ENCODE measurements at places on chromosomes 7 and 10.

- DNase-seq: no peak
These were observed 245.5 kb upstream of the GRB10 start for GRCh38 chr7:51027935-51028830.

DNA sequence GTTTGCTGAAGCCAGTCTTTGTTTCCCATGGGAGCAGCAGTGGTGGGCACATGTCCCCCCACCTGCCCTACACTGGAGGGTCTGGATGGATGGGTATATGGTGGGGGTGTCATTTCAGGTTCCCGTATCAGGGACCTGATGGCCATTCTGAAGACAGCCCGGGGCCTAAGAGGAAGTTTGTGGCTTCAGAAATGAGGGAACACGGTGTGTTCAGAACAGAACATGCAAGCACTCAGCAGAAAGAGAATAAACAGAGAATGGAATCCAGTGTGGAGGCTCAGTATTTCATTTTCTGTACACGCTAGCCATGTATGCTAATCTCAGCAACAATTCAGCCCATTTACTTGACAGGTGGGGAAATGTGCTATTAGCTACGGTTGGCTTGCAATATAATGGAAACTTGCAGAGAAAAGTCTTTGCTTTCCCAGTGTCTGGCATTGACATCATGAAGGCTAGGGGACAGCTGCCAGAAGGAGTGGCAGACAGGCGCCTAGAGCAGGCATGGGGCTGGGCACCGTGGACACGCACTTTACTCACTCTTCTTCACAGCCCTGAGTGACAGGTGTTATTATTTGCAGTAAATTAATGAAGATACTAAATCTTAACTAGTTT is 98.6 kb downstream of the ELMO1 start:
- no peak for DNase-seq

GRCh38 chr10:99927721-99928280 is 81.9 kb downstream of the DNMBP start:
- no peak for DNase-seq

GRCh38 chr7:3573151-3573550 is 272.1 kb downstream of the SDK1 start:
- no peak for DNase-seq

- DNase-seq: no peak
These were observed 526.6 kb upstream of the GHITM start for GRCh38 chr10:83612746-83613145.

DNA sequence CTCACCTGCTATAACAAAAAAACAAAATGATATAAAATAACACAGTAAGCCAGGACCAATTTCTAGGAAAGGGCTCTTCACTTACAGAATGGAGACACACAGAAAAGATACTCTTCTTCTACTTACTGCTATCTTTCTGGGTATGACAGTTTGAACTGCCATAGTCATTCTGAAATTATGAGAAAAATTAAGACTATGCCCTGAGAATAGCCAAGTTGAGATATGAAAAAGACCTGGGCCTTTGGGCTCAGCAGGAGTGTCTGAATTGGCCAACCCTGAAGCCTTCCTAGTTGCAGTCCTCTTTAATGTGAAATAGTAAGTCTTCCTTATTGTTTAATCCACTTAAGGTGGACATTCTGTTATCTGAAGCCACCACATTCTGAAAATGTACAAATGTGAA is 519.5 kb downstream of the GRID1 start:
- DNase-seq: no peak

- DNase-seq: no peak
These were observed 38.3 kb upstream of the PRKCQ start for GRCh38 chr10:6618340-6618739.
